ENCODE measurements at places on chromosomes 5 and 9. TPM values are rescaled to one million over a fixed set of nuclear protein-coding genes. Genes with fewer than 3 reads are reported as not detected.

UBAP2 gene
- 55.8 TPM for polyA plus RNA-seq

CNTNAP3B gene
- polyA plus RNA-seq, result 4.7 TPM

MSMP gene
- not detected for polyA plus RNA-seq

MLANA gene
- polyA plus RNA-seq, result 0.51 TPM

GABRG2 gene
- polyA plus RNA-seq, result not detected

MARCOL gene
- polyA plus RNA-seq, result not detected
